ENCODE measurements at places on chromosomes 5 and 9.

DNA sequence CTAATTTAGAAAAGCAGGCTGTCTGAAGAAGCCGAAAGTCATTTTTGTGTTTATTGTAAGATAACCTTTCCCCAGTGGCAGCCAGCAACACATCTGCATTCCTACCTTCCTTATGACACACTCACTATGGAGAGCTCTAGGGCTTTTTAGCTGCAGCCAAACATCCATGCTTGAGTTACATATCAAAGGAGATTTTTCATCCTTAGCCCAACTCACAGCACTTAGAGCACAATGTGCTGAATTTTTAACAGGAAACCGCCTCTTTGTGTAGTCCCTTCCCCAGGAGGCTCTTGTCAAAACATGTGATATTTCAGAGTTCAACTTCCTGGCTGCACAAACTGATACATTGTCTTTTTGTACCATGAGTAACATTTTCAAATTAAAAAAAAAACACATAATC lies 379.2 kb downstream of the CTNND2 start:
- DNase-seq = no peak

DNA sequence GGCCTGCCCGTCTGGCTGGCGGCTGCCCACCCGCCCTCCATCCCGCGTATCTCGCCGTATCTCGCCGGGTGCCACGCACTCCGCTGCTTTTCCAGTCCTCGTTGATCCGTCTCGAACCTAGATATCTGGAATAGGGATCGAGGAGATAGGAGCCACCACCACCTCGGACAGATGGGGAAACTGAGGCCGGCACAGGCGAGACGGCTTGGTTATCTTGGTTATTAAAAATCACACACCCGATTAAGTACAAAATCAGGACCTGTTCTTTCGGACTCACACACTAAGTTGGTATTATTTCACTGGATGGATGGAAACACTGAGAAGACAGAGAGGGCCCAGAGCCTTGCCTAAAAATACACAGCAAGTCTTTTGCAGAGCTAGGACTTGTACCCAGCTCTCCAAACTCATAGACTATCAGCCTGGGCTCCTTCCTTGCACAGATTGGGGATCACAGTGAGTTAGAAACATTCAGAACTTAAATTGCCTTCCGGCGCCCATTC lies 678 bp downstream of the SLC26A2 start:
- no peak for DNase-seq

- no peak for DNase-seq
Observed at GRCh38 chr5:73412597-73412988, 36.0 kb downstream of the FOXD1 start.

GRCh38 chr9:125241863-125242739 lies 958 bp upstream of the HSPA5 start:
- DNase-seq = no peak

DNA sequence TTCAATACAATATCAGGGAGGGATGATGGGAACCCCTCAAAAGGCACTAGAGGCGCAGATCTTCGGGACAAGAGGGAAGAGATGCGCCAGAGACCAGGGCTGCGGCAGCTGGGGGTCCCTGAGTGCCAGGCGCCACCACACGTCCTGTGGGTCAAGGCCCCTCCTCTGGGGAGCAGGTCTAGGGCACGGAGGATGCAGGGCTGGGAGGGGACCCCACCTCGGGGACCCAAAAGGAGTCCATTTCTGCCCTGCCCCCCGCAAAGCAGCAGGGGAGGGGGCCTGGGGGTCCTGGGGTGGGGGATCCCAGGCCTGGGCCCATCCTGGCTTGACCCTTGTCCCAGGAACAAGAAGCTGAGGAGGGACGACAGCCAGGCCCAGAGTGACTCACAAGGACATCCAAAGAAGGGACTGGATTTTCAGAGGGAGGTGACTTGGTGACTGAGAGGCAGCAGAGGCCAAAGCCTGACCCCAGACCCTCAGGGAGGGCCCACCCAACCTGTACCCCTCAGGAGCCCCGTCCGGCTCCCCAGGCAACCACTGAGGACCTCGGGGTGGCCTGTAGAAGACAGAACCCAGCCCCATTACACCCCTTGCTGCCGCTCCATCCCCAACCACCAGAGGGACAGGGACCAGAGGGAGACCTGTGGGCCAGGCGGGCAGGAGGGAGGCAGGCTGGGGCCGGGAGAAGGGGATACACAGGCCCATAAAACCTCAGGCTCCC lies 54.2 kb downstream of the LRSAM1 start:
- DNase-seq = no peak

DNA sequence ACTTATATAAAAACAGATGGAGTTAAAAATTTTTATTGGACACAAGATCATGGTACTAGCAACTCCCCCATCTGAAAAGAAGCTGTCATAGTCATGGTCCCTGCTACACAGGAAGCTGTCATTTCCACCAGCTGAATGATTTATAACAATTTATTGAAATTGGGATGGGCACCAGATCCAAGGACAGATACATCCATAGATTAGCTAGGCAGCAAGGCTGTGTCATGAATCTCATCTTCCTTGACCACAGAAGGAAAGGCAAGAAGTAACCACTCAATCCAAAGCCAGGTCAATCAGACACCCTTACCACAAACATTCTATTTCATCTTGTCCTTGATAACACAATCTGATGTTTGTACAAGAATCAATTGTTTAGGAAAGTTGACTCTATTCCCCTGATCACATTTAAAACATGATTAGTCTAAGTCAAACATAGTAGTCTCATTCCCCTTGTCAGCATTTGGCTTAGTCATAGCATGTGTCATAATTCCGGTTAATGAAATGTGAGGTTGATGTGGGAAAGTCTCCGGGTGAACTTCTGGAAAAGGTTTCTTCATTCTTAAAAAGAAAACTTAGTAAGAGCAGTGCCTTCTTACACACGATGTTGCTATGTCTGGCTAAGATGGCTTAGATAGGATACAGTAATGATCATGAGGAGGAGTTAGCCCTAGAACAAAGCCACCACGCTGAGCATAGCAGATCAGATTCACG lies 462.6 kb upstream of the PAPPA start:
- no peak for DNase-seq

DNA sequence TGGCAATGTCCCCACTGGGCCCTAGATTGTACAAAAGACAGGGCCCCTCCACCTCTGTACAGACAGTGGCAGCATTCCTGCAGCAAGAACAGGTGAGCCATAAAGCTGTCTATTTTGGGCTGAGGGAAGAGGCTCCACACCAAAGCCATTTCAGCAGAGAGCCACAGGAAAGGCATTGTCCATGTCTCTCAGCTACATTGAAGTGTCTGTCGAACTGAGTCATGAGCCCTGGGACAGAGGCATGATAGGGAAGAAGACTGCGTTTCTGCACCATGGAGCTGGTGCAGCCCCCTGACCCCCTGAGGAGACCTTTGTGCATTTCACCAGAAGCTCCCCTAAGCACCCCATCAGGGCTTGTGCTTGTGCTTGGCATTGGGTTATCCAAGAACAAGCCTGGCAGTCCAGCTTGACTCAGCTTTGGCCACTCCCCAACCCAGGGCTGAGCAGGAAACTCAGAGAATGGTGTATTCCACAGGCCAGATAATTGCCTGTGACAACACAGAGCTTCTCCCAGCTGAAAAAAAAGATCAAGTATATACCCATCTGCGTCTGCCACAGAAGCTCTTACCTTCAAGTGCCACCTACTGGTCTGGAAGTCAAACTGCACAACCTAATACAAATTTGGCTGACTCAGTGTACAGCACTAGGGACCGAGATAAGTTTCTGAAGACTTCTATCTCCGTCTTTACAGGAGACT lies 5.9 kb upstream of the FRMD3 start:
- no peak for DNase-seq

GRCh38 chr9:90770182-90770738 lies 31.4 kb upstream of the SYK start:
- no peak for DNase-seq

- DNase-seq = no peak
Observed at GRCh38 chr9:113620377-113621161, 157.0 kb downstream of the RGS3 start.

DNA sequence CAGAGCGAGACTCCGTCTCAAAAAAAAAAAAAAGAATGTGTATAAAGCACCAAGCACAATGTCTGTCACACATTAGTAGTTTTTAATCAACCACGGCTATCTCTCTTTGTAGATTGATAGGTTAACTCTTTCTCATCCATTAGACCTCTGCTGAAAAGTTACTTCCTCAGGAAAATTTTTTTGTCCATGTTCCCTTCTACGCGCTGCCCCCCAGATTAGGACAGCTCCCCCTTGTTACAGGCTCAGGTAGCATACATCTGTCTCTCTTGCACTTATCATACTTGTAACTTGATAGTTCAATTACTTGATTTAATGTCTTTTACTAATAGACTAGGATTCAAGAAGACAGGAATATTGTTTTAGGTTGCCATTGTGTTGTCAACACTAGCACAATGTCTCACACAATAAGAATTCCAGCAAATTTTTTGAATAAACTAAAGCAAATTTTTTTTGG lies 1.5 kb downstream of the SPDL1 start:
- no peak for DNase-seq

- DNase-seq = no peak
Observed at GRCh38 chr5:57549566-57549965, 67.0 kb upstream of the ACTBL2 start.

- DNase-seq = no peak
Observed at GRCh38 chr5:134649163-134649835, 714 bp downstream of the SEC24A start.

DNA sequence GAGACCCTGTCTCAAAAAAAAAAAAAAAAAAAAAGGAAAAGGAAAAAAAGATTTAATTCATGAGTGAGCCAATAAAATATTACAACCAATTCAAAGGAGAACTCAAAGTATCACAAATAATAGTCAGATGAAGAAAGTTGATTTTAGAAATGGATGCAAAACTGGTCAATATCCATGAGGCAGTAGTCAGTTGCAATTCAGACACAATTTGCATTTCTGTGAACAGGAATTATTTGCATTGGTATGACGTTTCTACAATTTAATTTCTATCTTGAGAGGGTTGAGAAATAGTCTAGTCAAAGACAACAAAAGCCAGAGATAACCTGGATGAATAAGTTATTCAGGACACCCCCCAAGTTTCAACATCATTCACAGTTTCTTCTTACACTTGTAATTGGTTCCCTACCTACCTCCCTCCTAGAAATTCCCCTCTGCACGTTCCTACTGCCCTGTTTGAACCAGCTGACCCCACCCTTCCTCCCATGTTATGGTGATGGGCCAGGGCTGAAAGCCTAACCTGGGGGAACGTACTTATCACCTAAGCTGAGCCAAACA lies 28.6 kb upstream of the CDKN2AIPNL start:
- no peak for DNase-seq

- no peak for DNase-seq
Observed at GRCh38 chr5:148014276-148014675, 49.5 kb upstream of the SPINK5 start.

DNA sequence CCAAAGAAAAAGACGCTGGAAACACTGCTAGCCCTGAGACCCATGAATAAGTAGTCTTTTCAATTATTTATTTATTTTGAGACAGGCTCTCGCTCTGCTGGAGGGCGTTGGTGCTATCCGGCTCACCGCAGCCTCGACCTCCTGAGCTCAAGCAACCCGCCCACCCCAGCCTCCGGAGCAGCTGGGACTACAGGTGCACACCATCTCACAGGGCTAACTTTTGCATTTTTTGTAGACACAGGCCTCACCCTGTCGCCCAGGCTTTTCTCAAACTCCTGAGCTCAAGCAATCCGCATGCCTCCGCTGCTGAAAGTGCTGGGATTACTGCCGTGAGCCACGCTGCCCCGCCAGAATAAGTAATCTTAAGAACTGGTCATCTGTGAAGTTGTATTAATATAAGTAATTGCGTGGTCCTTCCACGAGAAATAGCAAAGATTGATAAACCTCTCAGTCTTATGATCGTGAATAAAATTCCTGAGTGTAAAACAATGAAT lies 1.6 kb downstream of the ANXA2R start:
- peak; percentile 7 for DNase-seq

DNA sequence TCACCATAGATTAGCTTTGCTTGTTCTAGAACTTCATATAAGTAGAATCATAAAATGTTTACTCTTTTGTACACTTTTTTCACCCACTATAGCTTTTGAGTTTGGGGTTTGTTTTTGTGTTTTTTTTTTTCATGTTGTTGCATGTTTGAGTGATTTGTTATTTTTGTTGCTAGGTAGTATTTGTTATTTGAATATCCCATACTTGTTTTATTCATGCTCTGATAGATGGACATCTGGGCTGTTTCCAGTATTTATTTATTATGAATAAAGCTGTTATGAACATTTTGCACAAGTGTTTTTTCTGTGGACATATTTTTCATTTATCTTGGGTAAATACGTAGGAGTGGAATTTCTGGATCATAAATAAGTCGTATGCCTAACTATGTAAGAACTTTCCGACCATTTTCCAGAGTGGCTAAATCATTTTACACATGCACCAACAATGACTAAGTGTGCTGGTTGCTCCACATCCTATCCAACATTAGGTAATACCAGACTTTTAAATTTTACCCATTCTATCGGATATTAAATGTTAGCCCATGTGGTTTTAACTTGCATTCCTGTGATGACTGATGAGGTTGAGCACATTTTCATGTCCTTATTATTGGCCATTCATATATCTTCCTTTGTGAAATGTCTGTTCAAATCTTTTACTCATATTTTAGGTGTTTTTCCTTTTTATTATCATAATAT lies 69.1 kb upstream of the NR4A3 start:
- no peak for DNase-seq

DNA sequence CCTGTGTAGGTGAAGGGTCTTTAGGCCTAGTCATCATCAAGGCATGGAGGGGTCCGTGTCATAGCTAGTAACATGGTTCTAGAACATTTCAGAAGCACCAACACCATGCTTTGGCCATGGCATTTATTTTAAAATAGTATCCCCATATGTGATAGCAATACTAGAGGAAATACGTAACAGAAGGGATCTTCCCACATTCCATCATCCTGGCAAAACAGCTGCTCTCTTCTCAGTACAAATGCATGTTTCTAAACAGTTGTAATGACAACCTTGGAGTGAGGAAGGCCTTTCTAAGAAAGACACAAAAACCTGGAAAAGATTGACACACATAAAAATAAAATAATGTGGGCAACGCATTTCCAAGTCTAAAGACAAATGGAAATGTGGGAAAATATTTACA lies 97.6 kb downstream of the GADD45G start:
- no peak for DNase-seq

DNA sequence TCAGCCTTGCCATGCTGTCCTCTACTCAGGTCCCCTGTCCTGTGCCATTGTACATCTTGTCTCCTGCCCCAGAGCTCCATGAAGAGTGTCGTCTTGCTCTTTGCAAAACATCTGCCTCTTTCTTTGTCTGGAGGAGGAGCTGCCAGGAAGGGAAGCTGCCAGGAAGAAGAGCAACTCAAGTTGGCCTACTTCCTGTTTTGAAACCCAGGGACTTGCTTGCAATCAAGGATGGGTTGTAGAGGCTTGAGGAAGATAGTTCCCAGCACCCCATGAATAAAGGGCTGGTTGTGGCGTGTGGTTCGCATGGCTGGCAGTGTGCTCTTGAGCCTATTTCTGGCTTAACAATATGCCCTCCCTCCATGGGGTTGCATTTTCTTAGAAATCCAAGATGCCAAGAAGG lies 53.0 kb upstream of the CPEB4 start:
- DNase-seq = no peak

Data from stimulated activated CD8-positive, alpha-beta memory T cell treated with anti-CD3 and anti-CD28 coated beads, Interleukin-4, amount 100 ng/mL, for 1 hour (primary cell).